ENCODE measurements at places on chromosomes 2 and 18.

DNA sequence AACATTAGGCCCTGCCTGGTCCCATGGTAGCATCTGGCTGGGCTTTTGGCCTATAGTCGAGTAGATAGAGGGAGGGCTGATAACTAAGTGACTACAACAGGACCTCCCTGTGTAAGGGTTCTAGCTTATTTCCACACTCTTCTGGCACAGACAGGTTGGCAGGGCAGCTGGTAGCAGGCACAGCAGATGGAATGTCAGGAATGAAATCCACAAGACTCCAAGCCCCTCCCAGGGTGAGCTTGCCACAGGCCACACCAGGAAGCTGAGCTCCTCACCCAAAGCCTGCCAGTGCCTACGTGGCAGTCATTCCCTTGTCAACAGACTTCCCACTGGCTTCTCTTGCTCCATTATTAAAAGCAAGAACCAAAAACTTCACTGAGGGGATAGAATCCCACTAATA is 20.7 kb upstream of the C1QL2 start:
- no peak for DNase-seq

DNA sequence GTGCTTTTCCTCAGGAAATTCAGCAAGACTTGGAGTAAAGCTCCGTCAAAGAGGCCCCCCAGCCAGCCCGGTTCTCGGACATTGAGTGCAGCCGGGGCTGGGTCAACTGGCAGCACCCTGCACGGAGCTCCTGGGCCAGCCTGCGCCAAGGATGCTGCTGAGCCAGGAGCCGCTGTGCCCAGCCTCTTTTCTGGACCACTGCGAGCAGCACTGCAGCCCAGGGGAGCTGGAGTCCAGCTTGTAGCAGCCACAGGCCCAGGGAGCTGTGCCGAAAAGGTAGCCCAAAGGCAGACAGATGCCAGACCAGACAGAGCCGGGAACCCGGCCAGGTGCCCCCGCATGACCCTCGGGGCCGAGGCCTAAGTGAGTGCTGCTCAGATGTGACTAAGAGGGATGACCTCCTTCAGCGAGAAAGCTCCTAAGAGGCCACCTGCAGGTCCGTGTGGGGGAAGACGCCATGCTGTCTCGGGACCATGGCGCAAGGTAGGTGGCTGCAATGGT is 7.3 kb downstream of the CLHC1 start:
- no peak for DNase-seq

DNA sequence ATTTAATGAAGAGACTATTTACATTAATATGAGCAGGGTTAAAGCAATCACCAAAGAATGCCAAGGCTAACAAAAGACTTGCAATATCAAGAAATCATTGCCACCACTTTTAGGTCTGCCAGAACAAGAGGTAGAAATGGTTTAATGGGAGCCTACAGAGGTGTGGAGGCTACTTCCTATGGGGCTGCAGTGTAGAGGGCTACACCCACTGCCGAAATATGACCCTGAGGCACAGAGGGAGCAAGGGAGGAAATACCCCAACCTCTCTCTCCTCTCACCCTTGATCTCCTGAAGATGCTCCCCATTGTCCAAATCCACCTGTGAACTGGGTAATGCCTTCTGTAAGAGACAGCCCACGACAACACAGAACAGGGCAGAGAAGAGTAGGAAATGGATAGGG is 315.4 kb downstream of the SMAD2 start:
- no peak for DNase-seq

DNA sequence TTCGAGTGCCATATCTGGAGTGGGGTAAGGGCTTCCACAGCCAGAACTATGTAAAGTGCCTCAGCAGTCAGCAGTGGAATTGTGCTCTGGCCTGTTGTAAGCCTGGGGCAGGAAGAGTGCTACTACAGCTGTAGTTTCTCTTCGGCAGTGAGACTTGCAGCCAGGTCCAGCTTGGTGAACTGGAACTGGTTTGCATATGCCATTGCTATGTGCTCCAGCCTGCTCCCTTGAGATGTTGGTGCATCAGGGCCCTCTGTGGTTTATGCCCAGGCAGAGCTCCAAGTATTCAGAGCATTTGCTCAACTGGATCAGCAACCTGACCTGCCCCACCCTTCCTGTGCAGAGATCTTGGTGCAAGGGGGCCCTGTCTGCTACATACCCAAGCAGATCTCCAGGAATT is 47.8 kb downstream of the ZNF804A start:
- no peak for DNase-seq

GRCh38 chr2:104818264-104818663 is 35.7 kb upstream of the POU3F3 start:
- no peak for DNase-seq

GRCh38 chr2:1811258-1811970 is 67.1 kb upstream of the PXDN start:
- no peak for DNase-seq

GRCh38 chr2:7967707-7968405 is 714.0 kb upstream of the ID2 start:
- no peak for DNase-seq

GRCh38 chr2:17160594-17160993 is 357.6 kb downstream of the RAD51AP2 start:
- no peak for DNase-seq

DNA sequence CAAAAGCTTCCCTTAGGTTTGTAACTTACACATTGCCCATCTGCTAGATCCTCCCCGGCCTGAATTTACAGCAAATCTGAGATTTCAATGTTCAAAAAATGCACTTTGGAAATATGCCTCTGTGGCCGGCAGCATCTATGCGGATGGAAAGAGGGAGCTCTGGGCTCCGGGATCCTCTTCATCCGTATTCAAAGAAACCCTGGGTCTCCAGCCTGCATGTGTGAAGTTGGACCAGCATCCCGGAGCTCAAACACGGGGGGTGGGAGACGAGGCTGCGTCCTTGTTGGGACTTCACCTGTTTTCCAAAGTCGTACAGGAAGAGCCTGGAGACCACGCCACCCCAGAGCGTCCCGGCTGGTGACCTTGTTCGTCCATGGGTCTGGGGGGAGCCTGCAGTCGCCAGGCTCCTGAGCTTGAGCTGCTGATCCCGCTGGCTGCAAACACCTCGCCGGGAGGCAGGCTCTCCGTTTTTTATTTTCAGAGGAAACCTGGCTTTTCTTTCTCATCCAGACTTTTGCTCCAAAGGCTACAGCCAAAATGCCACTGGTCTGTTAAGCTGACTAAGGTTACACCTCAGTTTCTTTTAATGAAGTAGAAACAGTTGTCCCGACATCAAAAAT is 77.4 kb downstream of the PTGR3 start:
- DNase-seq: peak; percentile 46

GRCh38 chr18:59041819-59042815 is 97.6 kb upstream of the SEC11C start:
- DNase-seq: no peak

GRCh38 chr2:170878066-170878465 is 51.0 kb upstream of the GORASP2 start:
- DNase-seq: no peak

- DNase-seq: no peak
These were observed 256.5 kb downstream of the CD226 start for GRCh38 chr18:69691008-69691760.

- DNase-seq: peak; percentile 79
These were observed 22.9 kb upstream of the DARS1 start for GRCh38 chr2:136008205-136008865.

DNA sequence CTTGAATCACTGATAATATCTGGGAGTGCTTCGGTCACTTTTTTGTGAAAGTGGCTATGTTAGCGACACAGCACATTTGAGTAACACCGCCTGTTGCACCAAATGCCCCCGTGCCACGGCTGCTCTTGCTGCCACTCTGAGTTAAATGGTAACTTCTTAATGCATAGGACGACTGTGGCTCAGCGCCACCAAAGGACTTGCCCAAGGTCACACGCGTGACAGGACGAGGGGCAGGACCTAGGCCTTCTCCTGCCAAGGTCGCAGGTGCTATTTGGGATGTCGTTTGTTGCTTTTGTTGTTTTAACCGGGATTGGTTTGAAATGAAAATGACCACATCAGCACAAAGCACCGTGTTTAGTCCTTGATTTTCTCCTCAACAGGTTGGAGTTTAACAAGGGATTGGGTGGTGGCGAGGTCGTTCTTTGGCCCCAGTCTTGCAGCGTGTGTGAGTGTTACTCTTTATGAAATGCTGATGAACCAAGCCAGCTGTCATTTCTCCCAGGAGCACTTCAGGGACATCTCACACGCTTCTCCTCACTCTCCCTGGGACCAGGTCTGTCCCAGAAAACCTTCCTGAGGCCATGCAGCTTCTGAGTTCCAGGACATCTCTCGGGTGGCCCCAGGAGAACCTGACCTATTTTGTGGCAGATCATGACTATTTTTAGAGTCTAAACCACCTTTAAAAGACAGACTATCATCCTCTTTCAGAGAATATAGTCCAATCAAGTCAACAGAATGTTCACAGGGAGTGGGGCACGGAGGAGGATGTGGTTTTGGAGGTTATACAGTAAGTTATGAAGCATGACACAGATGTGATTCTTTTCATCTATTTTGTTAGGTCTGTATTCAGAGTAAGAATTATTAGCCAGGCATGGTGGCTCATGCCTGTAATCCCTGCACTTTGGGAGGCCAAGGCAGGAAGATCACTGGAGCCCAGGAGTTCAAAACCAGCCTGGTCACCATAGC is 49.9 kb downstream of the MTCL1 start:
- no peak for DNase-seq

GRCh38 chr2:7530001-7530400 is 612.8 kb downstream of the RNF144A start:
- no peak for DNase-seq

- no peak for DNase-seq
These were observed 234.2 kb downstream of the CDH2 start for GRCh38 chr18:27942706-27943105.

GRCh38 chr2:31013301-31013700 is 124.9 kb downstream of the GALNT14 start:
- DNase-seq: no peak

GRCh38 chr2:140863713-140864112 is 1267.1 kb downstream of the LRP1B start:
- DNase-seq: no peak

- DNase-seq: no peak
These were observed 267.0 kb upstream of the HS6ST1 start for GRCh38 chr2:128585706-128586105.

DNA sequence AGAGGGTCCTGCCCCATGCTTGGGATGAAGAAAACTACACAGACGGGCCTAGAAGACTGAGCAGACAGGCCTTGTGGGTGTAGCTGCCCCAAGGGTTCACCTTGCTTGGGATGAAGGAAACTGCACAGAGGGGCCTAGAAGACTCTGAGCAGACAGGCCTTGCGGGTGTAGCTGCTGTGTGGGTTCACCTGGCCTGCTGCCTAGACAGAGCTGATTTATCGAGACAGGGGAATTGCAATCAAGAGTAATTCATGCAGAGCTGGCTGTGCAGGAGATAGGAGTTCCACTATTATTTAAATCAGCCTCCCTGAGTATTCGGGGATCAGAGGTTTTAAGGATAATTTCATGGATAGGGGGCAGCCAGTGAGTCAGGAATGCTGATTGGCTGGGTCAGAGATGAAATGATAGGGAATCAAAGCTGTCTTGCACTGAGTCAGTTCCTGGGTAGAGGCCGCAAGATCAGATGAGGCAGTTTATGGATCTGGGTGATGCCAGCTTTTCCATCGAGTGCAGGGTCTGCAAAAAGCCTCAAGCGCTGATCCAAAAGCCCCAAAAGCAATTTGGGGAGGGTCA is 341.4 kb downstream of the GALR1 start:
- DNase-seq: no peak

- no peak for DNase-seq
These were observed 21.3 kb downstream of the PSME4 start for GRCh38 chr2:53949457-53949856.

DNA sequence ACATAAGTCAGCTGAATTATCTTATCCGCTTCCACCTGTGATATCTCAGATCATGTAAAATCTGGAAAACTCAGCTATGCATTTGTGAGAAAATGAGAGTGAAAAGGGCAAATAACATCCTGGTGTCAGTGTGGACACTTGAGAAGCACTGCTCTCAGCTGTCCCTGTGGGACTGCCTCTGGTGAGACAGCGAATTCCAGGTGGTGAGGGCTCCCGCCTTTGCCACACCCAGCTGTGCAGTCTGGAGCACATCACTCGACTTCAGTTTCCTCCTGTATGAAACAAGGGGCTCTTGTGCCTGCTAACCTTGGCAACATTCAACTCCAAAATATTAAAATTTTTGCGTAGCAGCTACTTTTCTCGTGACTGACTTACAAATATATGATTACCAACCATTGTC is 194.9 kb upstream of the BOD1L2 start:
- no peak for DNase-seq

DNA sequence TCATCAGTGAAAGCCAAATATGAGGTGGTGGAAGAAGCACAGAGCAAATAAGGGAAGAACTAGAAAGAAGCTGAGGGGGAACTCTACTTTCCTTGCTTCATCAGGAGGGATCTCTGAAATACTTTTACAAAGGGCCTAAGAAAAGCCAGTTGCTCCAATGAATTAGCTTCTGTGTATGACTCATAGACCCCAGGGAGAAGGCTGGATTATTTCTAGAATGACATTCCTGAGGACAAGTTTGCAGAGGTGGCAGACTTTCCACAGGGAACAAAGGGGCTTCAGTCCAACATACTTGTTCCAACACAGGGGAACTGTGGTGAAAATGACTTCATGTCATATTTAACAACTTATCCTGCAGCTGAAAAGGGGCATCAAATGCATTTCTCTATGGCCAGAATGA is 29.0 kb downstream of the DOK1 start:
- DNase-seq: no peak

DNA sequence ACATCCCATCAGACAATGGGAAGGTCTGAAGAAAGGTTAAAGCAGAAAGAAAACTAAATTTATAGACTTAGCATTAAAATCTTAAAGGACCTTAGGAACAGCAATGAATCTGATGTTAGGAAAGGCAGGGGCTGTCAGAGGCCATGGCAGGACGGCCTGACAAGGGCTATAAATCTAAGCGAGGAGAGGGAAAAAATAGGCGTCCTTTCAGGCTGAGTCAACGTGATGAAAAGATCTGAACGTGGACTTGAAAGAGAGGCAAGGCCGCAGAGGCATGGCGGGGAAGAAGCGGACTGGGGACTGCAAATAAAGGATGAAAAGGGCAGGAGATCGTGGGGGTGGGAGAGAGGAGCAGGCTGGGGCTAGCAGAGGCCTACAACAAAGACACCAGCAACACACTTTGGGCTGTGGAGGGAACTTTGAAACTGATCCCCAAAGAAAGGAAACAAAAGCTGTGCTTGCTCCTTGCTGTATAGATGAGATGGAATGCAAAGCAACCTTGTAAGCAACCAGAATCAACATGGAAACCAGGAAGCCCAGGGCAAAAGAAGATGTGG is 145.6 kb downstream of the NRP2 start:
- DNase-seq: no peak

DNA sequence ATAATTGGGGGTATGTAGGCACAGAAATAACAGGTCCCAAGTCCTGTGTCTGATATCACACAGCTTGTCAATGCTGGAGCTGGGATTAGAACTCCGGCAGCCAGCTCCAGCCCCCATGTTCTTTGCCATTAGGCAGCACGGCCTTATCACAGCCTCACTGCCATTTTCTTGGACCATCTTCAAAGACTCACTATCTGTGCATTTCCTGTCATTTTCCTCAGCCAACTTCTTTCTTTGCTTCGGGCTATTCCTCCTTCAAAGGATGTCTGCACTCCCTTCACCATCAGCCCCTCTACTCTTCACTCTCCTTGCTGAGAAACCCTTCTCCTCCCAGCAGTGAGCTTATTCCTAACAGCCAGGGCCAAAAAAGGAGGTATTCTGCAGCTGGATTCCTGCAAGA is 139.6 kb downstream of the GALNT14 start:
- DNase-seq: no peak

- DNase-seq: no peak
These were observed 1.6 kb downstream of the KLHL14 start for GRCh38 chr18:32771169-32771751.

- no peak for DNase-seq
These were observed 253.2 kb downstream of the CAMKMT start for GRCh38 chr2:44614940-44615339.

GRCh38 chr18:48371854-48372602 is 37.2 kb downstream of the ZBTB7C start:
- DNase-seq: no peak
